ENCODE measurements at places on chromosomes 4 and X.
A peak's percentile ranks its signal among the peaks of the same experiment; 100 is the strongest.

GRCh38 chr4:38113132-38113531 is 152.9 kb downstream of the PTTG2 start:
- DNase-seq: no peak

DNA sequence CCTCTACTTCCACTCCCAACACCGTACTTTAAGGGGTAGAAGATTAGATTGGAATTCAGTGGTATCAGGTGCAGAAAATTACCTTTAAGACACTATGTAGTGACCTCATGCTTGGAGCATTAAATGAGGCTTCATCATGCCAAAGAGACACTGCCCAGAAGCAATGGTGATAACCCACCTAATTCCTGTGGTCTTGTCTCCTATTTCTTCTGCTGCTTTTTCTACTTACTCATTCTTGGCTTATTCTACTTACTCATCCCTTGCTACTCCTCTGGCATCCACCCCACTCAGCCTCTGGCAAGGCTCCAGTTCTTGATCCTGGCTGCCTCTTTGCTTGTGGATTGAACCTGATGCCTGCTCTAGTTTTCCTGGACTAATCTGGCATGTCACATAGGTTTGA is 62.3 kb upstream of the ADAMTS3 start:
- DNase-seq: peak; percentile 79

DNA sequence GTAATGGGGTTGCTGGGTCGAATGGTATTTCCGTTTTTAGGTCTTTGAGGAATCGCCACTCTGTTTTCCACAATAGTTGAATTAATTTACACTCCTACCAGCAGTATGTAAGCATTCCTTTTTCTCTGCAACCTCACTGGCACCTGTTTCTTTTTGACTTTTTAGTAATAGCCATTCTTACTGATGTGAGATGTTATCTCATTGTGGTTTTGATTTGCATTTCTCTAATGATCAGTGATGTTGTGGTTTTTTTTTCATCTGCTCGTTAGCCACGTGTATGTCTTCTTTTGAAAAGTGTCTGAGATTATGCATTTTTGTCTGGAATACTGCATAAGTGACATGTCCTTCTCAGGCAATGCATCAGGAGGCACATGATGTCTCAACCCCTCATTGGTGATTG is 28.8 kb downstream of the REPS2 start:
- DNase-seq: no peak

DNA sequence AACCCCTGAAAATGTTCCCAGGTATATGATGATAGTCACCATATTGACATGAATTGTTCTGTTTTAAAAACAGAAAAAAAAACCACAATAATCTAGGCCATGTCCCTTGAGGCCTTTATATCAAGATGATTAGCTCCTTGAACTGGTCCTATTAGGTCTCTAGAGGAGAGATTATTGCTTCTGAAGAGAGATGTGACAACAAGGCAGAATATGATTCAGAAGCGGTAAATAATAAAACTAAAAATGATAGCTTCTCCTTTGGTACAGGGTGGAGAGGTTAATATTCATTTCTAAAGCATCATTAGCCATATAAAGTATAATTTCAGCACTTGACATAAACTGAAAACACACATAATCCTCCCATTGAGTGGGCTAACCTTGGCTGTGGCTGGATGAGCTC is 25.8 kb downstream of the TLR8 start:
- no peak for DNase-seq

GRCh38 chrX:44891642-44892041 is 18.7 kb downstream of the KDM6A start:
- no peak for DNase-seq

DNA sequence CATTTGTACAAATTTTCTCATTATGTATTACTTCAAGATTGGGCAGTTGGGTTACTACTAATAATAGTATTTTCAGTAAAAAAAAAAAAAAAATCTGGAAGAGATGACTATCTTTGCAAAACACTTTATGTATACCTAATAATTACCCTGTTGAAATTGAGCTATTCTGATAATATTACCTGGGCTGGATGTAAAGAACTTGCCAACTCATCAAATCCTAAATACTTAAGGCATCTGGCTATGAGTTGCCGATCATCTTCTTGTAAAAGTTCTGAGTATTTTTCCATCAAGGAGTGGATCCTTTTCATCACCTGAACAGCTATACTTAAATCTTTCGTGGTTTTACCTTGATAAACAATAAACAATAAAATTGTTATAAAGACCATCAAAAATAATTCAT is 42.7 kb downstream of the DDX60 start:
- no peak for DNase-seq

DNA sequence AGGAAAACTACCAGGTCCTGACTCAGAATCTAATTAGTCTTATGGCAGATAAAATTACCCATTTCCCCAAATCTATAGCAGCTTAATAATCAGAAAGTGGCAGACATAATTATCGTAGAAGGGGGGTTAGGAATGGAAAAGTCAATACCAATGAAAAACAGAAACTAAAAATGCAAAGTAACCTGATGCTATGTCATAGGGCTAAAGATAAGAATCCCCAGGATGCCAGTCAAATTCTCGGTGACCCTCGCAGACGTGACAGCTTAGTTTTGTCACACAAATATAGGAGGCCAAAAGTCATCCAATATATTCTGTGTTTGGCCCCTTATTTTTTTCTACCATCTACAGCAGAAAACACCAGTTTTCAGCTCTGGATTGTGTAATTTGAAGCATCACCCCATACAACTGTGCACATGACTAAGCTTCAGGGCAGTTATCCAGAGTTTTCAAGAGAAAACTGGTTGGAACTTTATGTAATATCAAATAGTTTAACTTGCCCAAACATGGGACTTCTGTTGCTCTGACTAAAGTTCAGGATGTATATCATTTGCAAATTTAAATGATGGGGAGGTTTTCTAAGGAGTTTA is 30.9 kb downstream of the RASSF6 start:
- no peak for DNase-seq
